Suprapubic skin (tissue), 4 donors: ENCODE measurements at places on chromosomes 12 and 14.

GRCh38 chr14:54890788-54891187, 11.8 kb downstream of the GCH1 start:
- DNase-seq: no peak

DNA sequence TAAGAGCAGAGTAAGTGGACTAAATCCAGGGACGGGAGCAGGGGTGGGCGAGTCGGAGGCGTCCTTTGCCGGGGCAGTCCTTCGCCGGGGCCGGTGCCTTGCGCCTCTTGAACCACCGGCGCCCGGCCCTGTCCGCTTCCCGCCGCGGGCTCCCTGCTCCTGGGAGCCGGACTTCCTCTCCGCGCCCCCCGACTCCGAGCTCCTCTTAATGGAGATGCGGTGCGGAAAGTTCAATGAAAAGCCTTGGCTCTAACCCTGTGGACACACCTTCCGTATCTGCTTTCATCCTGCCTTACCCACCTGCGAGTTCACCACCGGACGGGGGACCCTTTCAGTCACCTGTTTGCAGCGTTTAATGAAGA, 412 bp downstream of the FGFR1OP2 start:
- no peak for DNase-seq

GRCh38 chr14:100585448-100586152, 1.6 kb downstream of the BEGAIN start:
- no peak for DNase-seq

DNA sequence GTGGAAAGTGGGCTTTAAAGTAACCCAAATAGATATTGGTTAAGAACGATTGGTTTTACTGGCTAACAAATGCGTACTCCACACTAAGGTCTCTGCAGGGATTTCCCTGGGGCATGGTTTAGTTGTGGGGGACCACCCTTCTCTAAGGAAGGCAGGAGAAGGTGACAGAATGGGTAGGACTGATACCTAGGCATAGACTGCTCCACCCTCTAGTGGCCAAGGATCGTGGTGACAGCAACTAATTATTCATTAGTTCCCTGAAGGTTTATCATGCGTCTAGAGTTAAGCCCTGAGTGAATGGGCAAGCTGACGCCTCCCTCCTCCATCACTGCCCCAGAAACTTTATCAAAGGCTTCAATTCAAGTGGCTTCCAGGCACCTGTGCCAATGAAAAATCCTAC, 9.1 kb downstream of the FAM181A start:
- no peak for DNase-seq

DNA sequence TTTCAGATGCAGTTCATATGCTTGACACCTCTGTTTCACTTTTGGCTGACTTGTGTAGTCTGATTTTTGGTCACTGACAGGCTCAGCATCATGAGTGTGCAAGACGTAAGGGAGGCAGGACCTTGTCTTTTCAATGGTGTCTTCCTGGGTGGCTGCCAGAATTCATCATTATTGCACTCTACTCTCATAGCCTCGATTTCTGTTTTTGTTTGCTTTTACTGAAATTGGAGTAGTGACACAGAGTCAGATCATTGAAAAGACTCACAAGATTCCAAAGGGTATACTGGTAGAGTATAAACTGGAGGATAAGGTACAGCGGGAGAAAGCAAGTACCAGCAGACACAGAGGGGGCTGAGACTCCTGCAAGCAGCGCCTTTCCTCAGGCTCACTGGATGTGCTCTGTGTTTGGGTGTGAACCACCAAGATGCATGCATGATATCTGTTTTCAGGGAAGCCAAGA, 126.3 kb upstream of the FGD4 start:
- DNase-seq: no peak
